ENCODE measurements at places on chromosomes 7 and 10. TPM values are rescaled to one million over a fixed set of nuclear protein-coding genes. Genes with fewer than 3 reads are reported as not detected.

Gene WIPF3
- 9.5 TPM for total RNA-seq

- no peak for DNase-seq
These were observed 139.0 kb downstream of the TPST1 start for GRCh38 chr7:66344166-66344565.

- no peak for DNase-seq
These were observed 25.2 kb downstream of the GET4 start for GRCh38 chr7:901388-902154.

Gene TWIST1
- 1.8 TPM for total RNA-seq

- DNase-seq = no peak
These were observed 201.7 kb upstream of the KLF14 start for GRCh38 chr7:130935564-130936157.

GRCh38 chr10:6229746-6230145 lies 27.0 kb downstream of the PFKFB3 start:
- no peak for DNase-seq

Data from progenitor cell of endocrine pancreas (in vitro differentiated cells).